ENCODE measurements at places on chromosomes 4 and X.

DNA sequence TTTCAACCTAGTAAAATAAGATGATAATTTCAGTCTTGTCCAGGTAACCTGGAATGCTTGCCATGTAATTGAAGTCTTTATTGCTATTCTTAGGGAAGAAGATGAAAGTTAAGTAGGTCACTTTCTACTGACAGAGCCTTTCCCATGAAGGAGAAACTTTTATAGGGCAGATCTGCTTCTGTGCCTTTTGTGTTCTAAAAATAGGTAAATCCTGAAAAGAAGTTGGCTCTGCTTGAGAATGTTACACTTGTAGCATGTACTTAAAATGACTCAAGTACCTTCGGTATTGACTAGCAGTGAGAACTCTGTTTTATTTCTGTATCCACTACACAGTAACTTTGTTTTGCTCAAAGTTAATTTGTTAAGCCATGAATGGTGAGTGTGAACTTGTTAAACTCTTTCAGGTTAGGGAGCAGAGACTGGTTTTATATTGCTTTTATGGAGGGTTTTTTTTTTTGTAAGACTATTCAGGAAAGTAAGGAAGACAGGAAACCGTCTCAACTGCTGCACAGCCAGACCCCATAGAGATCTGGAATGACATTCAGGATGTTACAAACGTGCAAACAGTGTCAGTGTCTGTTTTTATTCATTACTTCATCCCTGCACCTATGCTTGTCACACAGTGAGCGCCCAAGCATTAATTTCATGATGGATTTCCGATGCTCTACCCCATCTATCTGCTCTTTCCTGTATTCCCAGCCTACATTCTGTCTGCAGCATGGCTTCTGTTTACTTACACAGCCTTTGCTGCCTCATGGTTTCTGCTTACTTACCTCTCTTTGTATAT, 53.0 kb downstream of the SEPTIN11 start:
- DNase-seq: no peak

- no peak for DNase-seq
Measured at GRCh38 chr4:108058685-108059440, 69.2 kb downstream of the HADH start.

GRCh38 chr4:107034091-107034995, 1.8 kb downstream of the DKK2 start:
- DNase-seq: no peak

DNA sequence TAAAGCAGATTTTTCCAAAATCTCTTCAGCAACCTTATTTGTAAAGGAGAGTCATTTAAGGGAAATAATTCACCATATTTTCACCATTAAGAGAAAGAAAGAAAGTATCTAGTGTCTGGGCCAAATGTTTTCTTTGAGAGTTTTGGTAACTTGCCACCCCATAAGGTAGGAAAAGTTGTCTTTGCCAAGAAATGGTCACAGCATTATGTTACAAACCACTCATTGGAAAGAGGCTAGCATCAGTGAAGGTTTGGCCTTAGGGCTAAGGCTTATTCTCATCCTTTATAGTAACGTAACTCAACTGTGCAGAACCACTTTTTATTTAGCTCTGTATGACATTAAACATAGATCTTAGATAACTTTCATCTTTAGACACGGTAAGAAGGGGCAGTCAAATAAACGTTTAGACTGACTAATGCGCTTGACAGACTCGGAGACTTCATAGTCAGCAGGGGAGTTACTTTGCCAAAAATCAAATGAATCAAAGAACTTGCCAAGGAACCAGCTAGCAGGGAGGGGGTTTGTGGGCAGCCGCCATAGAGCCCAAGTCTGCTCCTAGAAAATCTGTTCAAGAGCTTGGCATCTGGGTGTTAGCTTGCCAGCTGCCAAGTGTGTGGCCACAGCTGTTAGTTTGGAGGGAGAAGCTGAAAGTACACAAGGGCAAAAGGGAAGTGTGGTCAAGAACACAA, 182.8 kb upstream of the GRID2 start:
- peak; percentile 13 for DNase-seq

- no peak for DNase-seq
Measured at GRCh38 chr4:41296995-41297394, 40.3 kb downstream of the UCHL1 start.

DNA sequence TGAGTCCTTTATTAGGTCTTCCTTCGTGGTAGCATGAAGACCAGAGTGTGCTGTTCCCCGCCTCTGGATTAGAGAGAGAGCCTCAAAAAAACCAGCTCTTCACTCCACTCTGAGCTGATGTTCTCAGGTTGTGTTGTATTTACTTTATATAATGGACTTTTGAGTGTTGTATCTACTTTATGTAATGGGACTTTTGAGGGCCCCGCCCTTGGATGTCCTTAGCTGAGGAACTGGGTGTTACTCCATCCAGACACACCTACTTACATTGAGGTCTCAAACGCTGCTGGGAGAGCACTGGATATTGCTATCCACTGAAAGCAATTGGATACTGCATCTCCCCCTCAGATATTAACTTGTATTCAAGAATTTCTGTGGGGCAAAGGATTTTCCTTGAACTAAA, 28.2 kb downstream of the ATP8A1 start:
- no peak for DNase-seq

GRCh38 chrX:77900688-77901087, 1.4 kb downstream of the COX7B start:
- DNase-seq: no peak

DNA sequence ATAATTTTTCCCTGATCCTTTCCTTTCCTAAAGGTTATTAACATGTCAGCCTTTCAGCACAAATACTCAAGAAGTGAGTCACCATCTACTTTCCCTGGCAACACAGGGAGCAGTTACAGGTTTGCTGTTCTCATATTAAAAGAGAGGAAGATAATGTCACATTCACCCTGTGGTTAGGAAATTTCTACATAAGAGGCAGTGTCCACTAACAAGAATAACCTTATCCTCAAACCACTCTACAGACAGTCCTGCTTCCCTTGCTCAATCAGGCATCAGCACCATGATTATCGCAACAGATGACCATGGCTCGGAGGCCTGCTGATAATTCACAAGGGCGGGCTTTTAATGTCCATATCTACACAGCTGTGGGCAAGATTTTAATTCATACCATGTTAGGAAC, 30.9 kb downstream of the RNF150 start:
- DNase-seq: peak; percentile 8

DNA sequence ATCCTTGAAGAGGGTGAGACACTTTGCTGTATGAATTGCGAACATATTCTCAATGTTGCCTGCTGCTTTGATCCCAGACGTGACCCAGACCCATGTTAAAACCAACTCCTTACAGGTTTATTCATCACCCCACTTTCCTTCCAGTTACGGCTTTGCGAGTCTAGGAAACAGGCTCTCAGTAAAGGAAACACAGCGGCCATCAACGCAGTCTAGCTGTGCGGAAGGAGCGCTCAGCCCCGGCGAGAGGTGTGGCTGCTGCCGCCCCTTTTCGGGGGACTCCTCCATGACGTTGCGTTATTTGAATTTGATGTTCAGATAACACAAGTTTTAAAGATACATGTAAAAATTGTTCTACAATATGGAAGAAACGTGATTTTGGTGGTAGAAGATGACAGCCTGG, 206.4 kb upstream of the FAT1 start:
- no peak for DNase-seq

DNA sequence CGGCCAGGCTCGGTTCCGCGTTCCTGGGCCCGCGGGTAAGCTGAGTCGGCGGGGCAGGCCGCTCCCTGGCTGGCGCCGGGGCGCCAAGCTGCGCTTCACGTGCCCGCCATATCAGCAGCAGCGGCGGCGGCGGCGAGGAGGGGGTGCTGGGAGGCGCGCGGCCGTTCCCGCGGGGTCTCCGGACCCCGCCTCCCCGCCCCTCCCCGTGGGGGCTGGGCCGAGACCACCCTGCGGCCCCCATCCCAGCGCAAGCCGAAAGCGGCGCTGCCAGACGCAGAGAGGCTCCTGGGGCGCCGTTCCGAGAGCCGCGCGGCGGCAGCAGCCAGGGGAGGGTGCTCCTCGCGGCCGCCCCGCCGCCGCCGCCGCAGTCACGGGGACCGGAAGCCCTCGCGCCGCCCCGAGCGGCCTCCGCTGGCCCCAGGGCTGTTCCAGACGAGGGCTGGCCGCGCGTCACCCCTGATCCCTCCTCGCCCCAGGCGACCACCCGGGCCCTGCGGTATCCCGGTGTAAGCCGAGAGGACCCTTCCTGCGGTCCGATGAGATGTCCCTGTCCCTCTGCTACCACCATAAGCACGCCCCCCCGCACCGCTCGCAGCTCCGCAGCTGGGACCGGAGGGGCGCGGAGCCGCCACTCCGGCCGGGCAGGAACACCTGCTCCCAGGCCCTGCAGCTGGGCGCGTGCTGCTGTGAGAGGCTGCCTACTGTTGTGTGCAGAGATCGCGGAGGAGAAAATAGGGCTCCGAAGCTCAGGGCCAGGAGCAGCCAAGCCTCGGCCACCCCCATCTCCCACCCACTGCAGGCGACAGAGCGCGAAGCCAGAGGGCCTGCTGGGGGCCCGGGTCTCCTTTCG, 7.5 kb upstream of the BCOR start:
- DNase-seq: no peak

DNA sequence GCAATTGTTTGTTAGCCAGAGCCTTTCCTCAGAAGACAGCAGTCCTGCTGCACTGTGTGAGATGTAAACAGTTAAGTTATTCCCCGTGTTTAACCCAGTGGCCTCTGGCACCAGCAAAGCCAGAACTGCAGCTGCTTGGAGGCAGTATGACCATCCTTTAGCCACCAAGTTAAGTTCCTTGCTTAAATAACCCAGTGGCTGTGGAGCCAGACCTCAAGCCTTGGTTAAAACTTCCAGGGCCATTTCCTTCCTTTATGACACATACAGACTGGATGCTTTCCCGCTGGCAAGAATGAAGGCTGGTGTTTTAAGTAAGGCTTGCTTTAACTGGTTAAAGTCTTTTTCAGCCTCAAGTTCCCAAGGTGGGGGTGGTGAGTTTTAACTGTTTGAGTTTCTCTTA, 379.8 kb downstream of the DCAF12L2 start:
- DNase-seq: no peak

DNA sequence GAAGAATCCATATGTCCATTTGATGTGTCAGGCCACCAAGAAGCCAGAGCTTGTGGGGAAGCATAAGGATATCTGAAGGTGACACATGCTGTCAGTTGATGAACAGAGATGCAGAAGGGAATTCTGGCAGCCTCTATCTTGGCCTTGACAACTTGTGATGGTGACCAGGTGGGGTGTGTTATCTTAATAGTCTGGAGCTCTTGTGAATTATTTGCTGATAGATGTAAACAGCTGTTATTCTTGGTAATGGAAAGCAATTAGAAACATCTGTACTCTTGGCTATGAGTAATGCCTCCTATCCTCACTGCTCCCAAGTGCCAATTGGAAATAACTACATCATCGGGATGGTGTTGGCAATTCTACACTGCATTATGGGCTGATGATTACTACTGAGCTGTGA, 51.9 kb downstream of the NAA11 start:
- DNase-seq: no peak

- peak; percentile 31 for DNase-seq
Measured at GRCh38 chr4:40486534-40486933, 143.1 kb downstream of the RBM47 start.

- peak; percentile 50 for DNase-seq
Measured at GRCh38 chrX:41043674-41044345, 41.4 kb upstream of the USP9X start.

DNA sequence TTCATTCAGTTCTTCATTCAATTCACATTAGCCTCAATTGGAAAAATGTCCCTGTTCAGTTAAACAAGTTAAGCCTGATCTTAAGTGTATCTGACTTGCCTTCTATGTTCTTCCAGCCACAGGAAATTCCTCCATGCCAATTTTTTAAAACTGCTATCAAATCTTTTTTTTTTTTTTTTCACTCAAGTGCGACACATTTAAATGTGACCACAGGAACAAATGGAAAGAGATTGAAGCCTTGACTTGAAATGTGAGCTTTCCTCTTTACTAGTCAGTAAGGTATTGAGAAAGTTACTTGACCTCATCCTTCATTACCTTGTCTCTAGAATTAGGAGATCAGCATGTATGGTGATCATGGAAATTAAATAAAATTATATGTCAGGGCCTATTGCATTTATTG, 165.1 kb downstream of the SLIT2 start:
- DNase-seq: no peak

DNA sequence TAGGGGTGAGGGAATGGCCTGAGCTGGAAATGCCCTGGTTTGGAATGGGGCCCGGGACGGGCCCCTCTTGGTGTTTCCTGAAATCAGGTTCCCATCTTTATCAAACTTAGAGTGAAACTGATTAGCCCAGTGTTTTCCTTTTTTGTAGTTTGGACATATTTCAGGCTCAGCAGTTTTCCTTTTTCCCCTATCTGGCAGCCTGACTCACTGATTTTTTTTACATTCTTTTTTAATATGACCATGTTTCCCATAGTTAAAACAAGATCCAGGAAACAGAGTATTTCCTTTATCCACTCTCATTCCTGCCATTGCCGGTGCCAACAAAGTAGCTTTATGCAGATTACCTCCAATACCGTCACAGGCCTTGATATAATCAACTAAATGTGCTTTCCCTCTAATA, 20.5 kb upstream of the C4orf17 start:
- DNase-seq: no peak

GRCh38 chr4:42136371-42136770, 16.1 kb downstream of the BEND4 start:
- DNase-seq: no peak

DNA sequence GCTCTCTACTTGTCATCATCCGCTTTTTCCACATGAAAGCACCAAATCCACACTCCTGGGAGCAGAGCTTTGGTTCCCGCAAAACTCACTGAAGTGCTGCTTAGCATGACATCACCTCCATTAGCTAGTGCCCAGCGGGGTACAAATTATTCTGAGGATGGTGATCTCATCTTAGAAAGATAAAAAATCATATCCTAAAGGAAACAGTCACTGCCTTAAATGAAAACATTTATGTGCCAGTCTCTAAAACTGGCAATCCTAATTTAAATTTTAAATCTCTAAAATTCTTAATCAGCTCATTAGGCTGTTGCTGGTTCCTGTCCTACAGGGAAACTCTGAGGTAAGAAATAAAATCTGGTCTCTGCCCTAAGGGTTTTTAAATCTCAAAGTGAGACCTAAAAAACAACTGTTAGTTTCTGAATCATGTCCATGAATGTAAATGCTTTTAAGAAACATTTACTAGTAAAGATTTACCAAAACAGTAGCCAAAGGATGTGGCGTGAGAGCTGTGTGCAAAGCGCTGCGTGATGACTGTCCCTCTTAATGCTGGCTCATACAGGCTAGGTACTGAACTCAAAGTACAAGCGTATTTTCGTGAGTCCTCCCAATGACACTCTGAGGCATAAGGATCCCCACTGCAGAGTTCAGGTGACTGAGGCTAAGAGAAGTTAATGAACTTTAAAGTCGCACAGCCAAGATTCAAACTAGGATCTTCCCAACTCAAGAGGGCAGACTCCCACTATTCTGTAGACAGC, 4.5 kb downstream of the CASP3 start:
- DNase-seq: no peak
